ENCODE measurements at places on chromosomes 1 and 21.

- peaks cover 19% of the 10 kb centered on the region for H3K27me3 ChIP-seq
- H3K36me3 ChIP-seq = no peaks in the 10 kb centered on the region
- H3K4me1 ChIP-seq = peaks cover 9% of the 10 kb centered on the region
- H3K27ac ChIP-seq = no peak within 1 kb of the TSS
- peak within 1 kb of the TSS; percentile 67 for H3K4me3 ChIP-seq
- no peak for DNase-seq
Measured at GRCh38 chr1:32702599-32703478, at the start of gene SYNC. Gene SYNC, minus strand, starts transcription at chr1:32702770. Its CDS starts 110 bp downstream, at chr1:32702660.

DNA sequence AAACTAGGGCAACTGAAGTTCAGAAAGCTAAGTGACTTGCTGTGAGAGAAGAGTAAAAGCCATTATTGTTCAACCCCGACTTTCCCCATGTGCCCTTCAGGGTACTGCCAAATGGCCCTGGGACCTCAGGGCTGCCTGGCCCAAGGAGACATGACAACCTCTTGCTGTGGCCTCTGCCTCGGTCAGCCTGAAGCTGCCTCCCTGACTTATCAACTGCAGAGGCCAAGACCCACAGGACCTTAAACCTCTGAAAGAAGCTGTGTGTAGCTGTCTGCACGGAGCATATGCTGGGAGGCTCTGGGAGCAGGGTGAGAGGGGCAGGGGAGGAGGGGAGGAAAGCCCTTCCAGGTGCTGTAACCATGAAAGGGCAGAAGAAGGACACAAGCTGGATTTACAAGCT is 35.9 kb downstream of the HMGB4 start:
- no peak overlapping the region for H3K27ac ChIP-seq
- no peak overlapping the region for H3K4me3 ChIP-seq
- no peaks in the 10 kb centered on the region for H3K4me1 ChIP-seq
- DNase-seq = no peak

GRCh38 chr1:232628335-232629249 is 1.3 kb downstream of the SIPA1L2 start:
- H3K27ac ChIP-seq = peak overlapping the region; percentile 19
- DNase-seq = no peak
- peak overlapping the region; percentile 66 for H3K4me3 ChIP-seq
- H3K27me3 ChIP-seq = peaks cover 7% of the 10 kb centered on the region
- no peaks in the 10 kb centered on the region for H3K36me3 ChIP-seq

GRCh38 chr1:206001476-206001888 is 1.7 kb downstream of the RAB7B start:
- peaks cover 10% of the 10 kb centered on the region for H3K27me3 ChIP-seq
- H3K4me1 ChIP-seq = peaks cover 15% of the 10 kb centered on the region
- H3K4me3 ChIP-seq = no peak overlapping the region
- no peak overlapping the region for H3K27ac ChIP-seq
- no peak for DNase-seq

GRCh38 chr1:239976130-239976968 is 115.3 kb upstream of the FMN2 start:
- H3K4me3 ChIP-seq = no peak overlapping the region
- no peaks in the 10 kb centered on the region for H3K4me1 ChIP-seq
- no peaks in the 10 kb centered on the region for H3K27me3 ChIP-seq
- H3K36me3 ChIP-seq = no peaks in the 10 kb centered on the region
- no peak overlapping the region for H3K27ac ChIP-seq

DNA sequence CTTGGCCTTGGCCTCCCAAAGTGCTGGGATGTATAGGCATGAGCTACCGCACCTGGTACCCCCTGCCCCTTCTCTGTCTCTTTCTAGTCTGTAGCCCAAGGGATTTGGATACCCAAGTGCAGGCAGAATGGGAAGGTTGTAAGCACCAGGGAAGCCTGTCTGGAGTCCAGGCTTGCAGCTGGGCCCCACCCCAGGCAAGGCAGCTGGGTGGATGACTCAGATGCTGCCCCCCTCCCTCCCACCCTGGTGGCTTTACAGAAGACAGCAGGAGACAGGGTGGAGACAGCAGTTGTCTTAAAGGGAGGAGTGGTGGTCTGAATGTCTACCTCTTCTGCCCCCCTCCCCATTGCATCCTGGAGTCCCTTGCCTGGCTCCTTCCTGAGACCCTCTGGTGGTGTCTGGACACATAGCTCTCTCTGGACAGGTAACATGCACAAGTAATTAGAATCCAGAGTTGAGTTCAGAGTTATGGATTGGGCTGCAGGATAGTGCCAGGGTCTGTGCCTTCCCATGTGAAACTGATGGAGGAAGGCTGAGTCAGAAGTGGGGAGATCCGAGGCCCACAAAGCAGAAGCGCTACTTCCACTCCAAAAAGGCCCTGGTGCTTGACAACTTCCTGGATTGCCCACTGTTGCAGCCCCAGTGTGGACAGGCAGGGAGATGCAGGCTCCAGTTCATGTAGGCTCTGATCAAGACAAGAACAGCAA is 5.1 kb downstream of the LMNA start:
- no peak for DNase-seq
- no peak overlapping the region for H3K4me3 ChIP-seq
- H3K36me3 ChIP-seq = no peaks in the 10 kb centered on the region
- peaks cover 24% of the 10 kb centered on the region for H3K4me1 ChIP-seq
- H3K27ac ChIP-seq = peak overlapping the region; percentile 77
